ENCODE measurements at places on chromosomes 4 and X.

- DNase-seq: no peak
Observed at GRCh38 chrX:47230136-47230868, 2.5 kb upstream of the USP11 start.

- DNase-seq: no peak
Observed at GRCh38 chr4:11700751-11701226, 272.1 kb upstream of the HS3ST1 start.

- no peak for DNase-seq
Observed at GRCh38 chr4:151804821-151805220, 44.0 kb upstream of the GATB start.

DNA sequence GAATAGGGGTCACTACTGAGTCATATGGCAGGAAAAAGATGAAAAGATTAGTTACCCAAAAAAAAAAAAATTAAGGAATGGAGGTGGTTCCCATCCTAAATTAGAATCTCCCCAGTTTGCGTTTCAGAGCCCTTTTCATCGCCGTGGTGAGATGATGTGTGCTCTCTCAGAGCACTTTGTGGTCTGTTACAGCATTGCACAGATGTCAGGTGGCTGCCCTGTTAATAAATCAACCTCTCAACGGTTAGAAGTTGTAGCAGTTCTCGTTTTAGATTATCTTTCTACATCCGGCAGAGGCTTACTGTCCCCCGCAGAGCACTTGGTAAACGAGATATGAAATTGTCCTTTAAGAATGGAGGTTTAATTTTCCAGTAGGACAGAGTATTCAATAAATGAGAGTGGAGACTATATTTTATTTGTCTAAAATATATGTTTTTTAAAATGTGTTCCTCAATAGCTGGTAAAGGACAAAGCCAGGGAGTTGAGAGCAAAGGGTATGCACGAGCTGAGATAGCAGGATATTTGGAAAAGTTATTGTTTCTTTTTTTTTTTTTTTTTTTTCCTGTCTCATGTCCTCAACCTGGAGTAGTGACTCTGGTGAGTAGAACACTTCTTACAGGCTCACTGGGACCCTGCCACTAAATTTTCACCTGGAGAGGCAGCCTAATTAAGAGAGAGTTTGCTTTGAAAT, 26.9 kb downstream of the AFF1 start:
- DNase-seq: no peak

DNA sequence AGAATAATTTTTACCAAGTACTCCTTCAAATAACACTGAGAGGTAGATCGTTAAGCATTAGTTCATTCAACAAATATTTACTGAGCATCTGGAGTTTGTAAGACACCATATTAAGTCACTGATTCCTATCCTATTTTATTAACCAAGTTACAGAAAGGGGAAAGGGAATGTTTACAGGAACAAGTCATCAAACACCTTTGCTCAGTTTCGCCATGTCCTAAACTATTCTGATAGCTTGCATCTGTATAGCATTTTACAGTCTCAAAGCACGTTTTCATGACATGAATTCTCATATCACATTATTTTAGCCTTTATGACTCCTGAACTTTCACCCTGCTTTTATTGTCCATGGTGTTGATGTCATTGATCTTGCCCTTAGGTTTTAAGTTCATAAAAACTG, 89.2 kb downstream of the AREG start:
- no peak for DNase-seq

- DNase-seq: no peak
Observed at GRCh38 chrX:42804524-42804923, 26.6 kb upstream of the PPP1R2C start.

DNA sequence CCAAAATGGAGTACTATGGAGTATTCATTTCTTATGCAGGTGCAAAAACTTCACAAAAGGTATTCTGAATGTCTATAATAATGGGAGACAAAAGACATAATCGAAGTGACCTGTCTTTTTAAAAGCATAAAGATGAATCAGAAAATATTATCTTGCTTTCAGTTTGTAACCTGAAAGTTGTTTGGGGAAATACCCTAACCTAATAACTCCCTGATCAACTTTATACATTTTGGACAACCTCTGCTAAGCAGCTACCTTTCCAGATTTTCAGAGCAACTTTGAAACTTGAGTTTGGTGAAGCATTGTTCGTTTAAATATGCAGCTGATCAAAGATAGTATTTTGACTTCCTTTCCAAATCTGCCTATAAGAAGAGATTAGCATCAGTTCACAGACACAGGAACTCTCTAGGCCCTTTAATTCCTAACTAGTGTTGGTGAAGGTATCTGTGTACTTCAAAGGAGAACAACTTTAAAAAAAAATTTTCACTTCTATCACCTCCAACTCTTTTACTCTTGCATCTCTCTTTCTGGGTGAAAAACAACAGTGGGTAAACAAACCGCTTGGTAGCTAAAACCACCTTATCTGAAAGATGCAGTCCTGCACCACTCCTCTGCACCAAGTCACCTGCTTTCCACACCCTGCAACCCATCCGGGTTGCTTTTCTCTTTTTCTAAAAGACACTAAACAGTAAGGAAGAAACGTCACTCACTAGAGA, 26.5 kb downstream of the CD40LG start:
- no peak for DNase-seq

GRCh38 chr4:107793996-107794395, 30.7 kb upstream of the SGMS2 start:
- no peak for DNase-seq

- DNase-seq: no peak
Observed at GRCh38 chr4:144411119-144411518, 234.8 kb upstream of the HHIP start.

- DNase-seq: no peak
Observed at GRCh38 chr4:105895583-105896460, 551 bp downstream of the NPNT start.

DNA sequence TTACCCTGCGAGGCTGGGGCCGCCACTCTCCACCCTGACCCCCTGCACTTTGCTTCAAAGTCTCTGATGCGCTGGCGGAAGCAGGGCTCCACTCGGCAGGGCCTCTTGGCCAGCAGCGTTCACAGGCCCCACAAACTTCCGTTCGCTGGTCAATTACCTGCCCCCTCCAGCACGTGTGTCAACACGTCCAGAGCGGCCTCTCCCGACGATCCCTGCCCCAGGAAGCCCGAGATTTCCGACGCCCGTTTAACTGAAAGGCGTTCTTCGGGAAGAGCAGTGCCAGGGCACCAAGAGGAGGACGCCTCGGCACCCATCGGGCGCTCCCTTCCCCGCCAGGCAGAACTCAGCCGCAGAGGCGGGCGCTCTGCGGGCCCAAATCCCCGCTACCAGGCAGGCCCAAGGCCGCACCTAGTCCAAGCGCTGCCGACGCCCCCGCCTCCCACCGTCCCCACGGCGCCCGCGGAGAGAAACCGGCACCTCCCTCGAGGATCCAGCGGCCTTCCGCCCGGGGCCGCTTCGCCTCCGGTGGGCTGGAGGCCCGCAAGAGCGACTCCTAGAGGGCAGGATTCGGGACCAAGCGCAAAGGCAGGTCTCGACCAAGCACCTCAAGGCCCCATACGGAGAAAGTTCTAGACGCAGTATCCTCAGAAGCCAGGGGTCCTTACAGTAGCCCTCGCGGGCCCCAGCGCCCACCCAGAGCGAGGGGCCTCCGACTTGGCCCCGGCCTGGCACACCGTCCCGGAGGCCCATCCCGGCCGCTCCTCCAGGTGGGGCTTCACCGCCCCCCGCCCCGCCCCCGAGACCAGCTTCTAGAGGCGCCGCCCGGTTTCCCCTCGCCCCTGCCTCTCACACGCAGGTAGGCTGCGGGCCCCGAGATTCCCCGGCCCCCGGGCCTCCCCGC, 586 bp downstream of the BCAP31 start:
- peak; percentile 17 for DNase-seq

- no peak for DNase-seq
Observed at GRCh38 chr4:67103001-67103747, 442.1 kb downstream of the CENPC start.

- DNase-seq: no peak
Observed at GRCh38 chr4:14897217-14897616, 105.1 kb upstream of the CPEB2 start.

- no peak for DNase-seq
Observed at GRCh38 chr4:786074-786741, 39.7 kb downstream of the CPLX1 start.

DNA sequence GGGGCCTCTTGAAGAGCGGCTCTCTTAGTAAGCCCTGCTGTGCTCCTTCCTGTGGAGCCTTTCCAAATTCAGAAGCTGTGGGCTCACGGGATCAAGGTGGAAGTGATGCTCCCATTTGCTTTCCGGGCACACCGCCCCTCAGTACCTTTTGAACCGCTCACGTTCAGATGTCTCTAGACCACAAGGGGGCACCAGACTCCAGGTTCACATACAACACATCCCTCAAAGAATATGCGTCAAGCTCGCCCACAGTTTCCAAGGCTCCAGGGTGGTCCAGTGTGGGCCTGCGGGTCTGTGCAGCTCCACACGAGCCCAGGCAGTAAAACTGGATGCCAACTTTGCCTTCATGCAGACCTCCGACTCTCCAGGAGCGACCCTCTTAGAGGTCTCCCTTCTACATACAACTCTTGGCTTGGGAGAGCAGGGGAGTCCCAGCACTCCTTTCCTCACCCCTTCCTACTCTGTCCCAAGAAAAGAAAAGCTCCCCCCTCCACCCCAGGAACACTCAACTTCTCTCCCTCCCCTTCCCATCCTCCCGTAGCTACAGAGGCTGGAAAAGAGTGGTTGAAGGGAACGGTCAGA, 11.0 kb downstream of the SUPT20HL1 start:
- peak; percentile 2 for DNase-seq

DNA sequence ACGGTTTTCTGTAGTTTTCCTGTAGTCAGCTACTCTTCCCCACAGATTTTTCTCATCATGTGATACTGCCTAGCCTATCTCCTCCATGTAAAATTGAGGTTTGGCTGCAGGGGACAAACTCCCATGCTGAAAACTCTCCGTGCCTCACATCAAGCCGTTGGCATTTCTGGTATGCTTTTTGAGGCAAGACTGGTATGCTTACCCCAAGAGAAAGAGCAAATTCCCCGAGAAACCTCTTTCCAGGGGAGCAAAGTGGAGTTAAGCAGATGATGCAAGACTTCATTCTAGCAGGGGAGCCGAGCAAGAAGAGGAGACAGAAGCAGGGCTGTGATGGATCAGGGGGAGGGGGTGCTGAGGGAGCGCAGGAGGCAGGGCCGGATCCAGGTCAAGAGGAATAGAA, 4.8 kb downstream of the SOWAHD start:
- peak; percentile 75 for DNase-seq

DNA sequence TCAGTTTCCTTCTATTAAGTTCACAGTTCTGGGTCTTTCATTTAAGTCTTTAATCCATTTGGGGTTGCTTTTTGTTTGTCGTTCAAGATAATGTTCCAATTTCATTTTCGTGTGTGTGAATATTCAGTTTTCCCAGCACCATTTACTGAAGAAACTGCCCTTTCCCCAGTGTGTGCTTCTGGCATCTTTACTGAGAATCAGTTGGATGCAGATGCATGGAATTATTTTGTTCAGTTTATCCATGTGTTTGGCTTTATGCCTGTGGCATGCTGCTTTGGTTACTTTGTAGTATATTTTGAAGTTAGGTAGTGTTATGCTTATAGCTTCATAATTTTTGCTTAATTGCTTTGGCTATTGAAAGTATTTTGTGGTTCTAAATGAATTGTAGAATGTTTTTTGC, 163.8 kb upstream of the HDX start:
- no peak for DNase-seq

DNA sequence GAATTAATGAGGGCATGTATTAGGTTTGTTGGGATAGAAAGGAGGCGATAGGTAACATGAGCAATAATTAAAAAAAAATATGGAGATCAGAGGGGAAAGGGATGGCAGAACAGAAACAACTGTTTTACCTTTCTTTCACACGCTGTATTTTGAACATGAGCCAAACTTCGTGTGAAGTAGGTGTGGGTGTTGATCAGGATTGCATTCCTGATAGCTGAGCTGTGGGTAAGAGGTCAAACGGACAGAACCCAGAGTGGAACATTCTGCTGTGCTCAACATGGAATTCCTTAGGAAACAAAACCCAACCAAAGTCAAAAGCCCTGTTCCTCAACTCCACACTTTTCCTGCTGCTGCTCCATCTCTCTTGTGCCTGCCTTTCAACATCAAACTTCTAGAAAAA, 162.5 kb upstream of the CASK start:
- DNase-seq: no peak

- no peak for DNase-seq
Observed at GRCh38 chr4:151912632-151913031, 151.8 kb upstream of the GATB start.

DNA sequence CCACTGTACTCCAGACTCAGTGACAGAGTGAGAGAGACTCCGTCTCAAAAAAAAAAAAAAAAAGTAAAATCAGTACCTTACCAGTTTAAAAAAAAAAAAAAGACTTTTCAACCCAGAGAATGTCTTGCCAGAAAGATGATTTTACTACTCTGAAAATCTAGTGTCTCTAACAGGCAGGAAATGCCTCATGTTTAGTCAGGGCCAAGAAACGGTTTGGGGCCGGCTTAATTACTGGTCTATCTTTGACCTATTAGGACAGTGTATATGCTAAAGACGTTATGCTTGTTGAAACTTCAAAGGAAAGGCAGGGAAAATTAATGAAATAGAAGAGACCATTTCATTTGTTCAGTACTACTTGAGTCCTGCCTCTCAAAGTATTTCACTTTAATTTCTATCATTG, 9.9 kb downstream of the BEND4 start:
- DNase-seq: no peak

DNA sequence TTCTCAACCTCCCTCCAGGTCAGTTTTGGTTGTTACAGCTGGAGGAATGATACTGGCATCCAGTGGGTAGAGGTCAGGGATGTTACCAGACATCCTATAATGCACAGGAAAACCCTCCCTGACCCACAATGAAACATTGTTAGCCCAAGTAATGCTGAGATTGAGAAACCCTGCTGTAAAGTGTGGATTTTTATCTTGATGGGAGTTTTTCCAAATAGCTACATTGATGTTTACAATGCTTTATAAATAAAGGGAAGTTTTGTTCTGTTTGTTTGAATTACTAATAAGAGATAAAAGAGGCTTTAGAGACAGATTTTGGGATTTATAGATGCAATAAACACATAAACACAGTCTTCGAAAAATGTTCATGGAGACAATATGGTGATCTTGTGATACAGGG, 194.0 kb upstream of the NUDT6 start:
- no peak for DNase-seq
